Karpas-422 (cell line): ENCODE measurements at places on chromosomes 6 and 20. TPM values are rescaled to one million over a fixed set of nuclear protein-coding genes. Genes with fewer than 3 reads are reported as not detected.

DNA sequence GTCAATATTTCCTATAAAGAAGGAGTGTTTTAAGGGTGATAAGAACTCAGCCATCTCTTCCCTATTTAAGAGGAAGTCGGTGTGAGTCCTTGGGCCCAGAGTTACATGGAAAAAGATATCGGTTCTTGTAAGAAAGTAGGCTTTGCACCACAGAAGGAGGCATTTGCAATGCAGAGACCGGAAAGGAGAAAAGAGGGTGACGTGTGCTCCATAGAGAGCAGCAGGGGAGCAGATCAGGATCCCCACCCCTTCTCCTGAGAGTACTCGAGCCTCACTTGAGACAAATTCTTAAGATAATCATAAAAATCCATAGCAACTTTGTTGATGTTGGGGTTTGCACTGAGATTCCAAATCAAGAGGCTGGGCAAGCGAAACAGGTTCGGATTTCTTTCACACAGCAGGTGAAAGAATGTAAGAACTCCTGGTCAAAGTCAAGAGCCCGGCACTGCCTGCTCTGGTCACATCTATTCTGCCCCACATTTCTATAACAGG is 27.8 kb downstream of the FOXA2 start:
- DNase-seq, result peak; percentile 36

Gene VGLL2
- not detected in 2 replicates for total RNA-seq

DNA sequence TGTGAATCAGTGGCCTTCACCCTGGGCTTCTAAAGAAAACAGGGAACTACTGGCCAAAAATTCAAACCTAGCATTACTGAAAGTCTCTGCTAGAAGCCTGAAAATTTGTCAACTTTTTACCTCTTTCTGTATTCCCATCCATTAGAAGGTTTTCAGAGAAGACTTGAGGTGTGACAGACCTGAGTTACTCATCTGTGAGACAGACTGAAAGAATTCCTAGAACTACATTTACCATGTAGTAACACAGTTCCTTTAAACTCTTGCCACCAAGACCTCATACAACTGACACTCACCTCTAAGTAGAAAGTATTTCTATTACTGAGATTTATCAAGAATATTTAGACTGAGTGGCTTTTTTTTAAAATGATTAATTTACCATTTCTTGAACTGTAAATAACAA is 4.5 kb downstream of the DPM1 start:
- DNase-seq, result no peak

Gene ABHD12
- total RNA-seq, result 26.1 and 35.9 TPM in 2 replicates

DNA sequence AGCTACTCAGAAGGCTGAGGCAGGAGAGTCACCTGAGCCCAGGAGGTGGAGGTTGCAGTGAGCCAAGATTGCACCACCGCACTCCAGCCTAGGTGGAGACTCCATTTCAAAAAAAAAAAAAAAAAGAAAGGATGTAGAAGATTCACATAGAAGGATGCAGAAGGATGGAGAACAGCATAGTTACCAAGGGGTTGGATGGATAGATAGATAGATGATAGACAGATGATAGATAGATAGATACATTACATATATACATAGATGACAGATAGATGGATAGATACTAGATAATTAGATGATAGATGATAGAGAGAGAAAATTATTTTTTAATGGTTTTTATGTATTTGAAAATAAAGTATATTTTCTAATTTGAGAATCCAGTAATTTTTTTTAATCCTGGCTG is 160.7 kb upstream of the ARID1B start:
- DNase-seq, result no peak

DNA sequence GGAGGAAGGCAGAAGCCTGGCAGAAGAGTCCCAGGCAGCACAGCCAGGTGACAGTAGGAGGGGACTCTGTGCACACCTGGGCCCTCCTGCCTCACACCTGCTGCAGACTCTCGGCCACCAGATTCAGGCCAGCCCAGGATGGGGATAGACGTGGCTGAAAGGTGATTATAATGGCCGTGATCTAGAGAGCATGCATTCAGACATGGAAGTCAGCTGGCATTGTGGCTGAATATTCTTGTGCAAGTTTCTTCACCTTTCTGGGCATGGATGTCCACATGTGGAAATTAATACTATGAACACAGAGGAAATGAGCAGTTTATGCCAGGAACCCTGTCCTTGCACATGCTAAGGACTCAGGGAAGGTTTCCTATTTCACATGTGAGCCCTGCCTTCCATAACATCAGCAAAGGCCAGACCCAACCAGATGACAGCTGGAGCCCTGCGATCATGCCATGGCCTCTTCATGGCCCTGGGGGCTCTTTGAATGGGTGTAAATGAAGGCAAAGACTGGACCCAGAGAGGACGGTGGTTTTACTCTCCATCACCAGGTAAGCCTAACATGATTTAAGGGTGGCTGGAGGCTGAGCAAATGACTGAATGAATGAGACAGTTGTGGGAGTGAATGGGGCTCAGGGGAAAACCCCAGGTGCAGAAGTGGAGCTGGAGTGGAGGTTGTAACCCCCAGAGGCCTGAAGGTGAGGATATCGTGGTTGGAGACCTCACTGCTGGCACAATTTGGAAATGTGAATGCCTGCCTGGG is 2.7 kb upstream of the RAET1L start:
- DNase-seq, result no peak

DNA sequence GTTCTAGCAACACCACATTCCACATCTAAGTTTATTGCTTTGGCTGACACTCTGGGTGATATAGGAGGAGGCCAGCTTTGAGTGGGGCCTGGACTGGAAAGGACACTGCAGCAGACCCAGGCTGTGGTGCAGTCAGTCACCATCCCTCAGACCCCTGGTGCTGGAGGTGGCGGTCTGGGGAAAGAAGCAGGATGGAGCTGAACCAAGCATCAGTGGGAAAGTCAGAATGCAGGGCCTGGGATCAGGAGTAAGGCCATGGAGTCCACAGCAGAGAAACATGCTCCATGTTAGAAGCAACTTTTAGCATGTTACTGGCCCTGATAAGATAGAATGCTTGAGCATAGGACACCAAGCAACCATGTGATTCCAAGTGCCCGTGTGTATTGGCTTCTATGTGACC is 5.9 kb downstream of the HLA-A start:
- no peak for DNase-seq

Gene JPH2
- not detected in 2 replicates for total RNA-seq

GRCh38 chr6:34093206-34093605 is 52.7 kb downstream of the GRM4 start:
- DNase-seq, result no peak

- DNase-seq, result peak; percentile 46
These were observed 61.8 kb downstream of the BANF2 start for GRCh38 chr20:17761604-17762003.

DNA sequence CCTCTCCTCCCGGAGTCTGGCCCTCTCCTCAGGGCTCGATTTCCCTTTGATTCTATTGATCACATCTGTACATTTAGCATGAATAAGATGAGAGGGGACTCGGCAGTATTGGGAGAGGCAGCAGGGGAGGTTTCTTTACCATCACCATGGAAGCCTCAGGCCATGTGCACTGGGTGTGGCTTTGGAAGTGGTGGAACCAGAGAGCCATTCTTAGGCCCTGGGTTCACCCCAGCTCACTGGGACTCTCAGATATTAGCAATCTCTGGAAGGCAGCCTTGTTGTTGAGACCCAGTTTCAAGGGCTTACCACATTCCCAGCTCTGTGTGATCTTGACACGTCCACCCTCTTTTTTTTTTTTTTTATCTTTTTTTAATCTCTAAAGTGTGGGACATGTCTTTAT is 195.9 kb upstream of the PROKR2 start:
- no peak for DNase-seq

Gene CST5
- not detected in 2 replicates for total RNA-seq

GRCh38 chr6:88031550-88031949 is 16.1 kb upstream of the SPACA1 start:
- DNase-seq, result no peak

DNA sequence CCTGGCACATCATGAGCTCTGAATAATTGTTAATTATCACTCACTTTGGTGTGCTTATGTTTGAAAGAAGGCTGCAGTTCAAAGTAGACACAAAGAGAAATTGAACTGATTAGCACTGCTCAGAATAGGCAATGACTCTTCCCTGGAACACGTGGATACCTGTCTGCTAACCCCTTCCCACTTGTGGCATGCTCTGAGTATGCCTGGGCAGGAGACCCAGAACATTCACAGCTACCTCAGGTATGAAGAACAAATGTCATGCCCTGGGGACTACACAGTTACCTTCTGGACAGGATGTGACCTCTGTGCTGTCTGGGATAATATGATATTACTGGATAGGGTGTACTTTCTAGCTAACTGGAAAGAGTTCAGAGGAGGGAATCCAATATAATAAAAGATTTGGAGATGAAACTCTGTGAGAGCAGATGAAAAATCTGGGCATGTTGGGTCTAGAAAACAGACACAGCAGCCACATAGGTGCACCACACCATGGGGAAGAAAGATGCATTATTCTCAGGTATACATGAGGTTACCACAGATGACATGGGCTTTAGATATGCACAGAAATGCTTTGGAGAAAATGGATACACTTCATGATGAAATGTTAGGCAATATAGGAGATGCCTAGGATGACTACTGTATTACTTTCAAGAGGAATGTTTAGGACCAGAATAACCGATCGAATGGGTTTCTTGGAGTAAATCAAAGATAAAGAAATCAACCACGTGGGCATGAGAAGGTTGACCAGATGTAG is 324.2 kb upstream of the PREP start:
- no peak for DNase-seq

GRCh38 chr6:137176729-137177128 is 3.3 kb upstream of the IL22RA2 start:
- DNase-seq, result no peak

DNA sequence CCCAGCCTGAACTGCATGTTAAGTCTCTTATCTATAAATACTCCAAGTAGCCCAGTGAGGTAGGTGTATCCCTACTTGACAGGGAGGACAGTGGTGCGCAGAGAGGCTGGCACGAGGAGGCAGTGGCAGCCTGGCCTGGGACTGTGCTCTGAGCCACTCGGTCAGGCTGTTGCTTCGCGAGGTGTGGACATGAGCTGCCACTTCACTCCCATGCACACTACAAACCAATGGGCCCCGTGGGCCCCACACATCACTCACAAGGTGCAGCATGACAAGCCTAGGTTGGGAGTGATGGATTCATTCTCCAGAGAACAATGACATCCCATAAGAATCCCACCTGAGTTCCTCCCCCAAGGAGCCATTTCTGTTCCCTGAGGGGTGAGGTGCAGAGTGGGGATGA is 54.9 kb downstream of the TMEM242 start:
- DNase-seq, result no peak

Gene ADGB
- not detected in 2 replicates for total RNA-seq

Gene ZNF391
- 0.47 and 1.5 TPM in 2 replicates for total RNA-seq

DNA sequence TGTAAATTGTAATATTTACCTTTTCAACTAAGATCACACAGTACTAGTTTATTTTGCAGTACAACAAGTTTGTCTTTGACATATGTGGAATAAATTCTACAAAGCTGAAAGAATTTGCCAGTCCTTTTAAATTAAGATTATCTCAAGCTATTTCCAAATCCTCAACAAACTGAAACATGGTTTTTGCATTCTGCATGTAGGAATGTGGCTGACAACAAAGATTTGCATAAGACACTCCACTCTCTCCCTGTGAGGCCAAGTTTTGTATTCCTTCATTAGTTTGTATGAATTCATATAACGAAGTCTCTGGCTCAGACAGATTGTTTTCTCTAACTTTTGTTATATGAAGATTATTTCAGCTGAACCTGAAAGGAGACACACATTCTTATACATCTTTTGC is 124.1 kb upstream of the THEMIS start:
- no peak for DNase-seq

Gene DACT2
- not detected in 2 replicates for total RNA-seq

DNA sequence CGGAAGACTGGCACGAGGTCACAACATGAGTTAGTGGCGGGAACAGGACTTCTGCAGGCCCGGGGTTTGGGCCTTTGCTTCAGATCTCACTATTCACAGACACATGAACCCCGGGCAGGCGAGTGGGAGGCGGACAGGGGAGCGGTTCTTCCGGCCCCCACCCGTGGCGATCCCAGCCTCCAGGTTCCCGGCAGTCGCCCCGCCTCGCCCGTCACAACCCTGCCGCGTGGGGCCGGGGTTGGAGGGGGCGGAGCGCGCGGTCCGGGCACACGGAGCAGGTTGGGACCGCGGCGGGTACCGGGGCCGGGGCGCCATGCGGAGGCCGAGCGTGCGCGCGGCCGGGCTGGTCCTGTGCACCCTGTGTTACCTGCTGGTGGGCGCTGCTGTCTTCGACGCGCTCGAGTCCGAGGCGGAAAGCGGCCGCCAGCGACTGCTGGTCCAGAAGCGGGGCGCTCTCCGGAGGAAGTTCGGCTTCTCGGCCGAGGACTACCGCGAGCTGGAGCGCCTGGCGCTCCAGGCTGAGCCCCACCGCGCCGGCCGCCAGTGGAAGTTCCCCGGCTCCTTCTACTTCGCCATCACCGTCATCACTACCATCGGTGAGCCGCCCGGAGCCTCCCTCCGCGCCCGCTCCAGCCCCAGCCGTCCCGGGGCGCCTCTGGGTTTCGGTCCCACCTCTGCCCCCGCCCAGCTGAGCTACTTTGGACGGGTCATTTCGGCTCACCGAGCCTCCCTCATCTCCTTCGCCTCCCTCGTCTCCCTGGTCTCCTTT is at the start of gene KCNK15:
TSS of gene KCNK15 (plus strand) at position 268 of the 769 bp plus-strand sequence. CDS start at position 314, 46 bp downstream.
- DNase-seq, result no peak

DNA sequence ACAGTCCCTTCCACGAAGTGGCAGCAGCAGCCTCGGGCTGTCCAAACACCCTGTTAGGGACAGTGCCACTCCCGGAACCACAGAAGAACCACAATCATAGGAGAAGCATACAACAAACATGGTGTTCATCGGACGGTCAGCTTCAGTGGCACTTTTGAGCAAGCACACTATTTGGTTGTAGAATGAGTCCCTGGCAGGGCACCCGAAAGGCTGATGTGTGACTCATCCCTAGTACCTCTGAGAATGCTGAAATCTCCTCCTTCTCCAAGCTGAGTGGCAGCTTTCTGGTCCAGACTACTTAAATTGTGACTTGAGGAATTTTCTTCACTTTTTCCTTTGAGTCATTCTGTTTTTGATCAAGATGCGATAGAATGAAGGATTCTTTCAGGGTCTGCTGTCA is 282.5 kb downstream of the ESR1 start:
- no peak for DNase-seq

Gene PBX2
- 51.7 and 84.0 TPM in 2 replicates for total RNA-seq

DNA sequence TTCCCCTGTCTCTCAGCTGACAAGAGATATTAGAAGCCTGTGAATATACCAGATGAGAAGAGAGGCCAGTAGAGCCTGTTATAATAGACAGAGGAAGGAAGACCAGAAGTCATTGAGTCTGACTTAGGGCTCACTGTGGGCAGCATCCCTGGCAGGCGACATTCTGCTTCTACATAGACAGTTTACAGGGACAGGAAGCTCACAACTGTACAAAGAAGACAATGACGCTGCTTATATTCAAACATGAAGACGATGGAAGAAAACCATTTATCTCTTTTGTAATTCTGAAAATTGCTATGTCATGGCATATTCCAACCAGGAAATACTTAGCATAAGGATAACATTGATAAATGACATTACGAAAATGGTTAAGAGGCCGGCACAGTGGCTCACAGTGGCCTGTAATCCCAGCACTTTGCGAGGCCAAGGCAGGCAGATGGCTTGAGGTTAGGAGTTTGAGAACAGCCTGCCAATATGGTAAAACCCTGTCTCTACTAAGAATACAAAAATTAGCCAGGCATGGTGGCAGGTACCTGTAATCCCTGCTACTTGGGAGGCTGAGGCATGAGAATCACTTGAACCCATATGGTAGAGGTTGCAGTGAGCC is 170.9 kb downstream of the UBE3D start:
- no peak for DNase-seq

- no peak for DNase-seq
These were observed 125.8 kb upstream of the NXT1 start for GRCh38 chr20:23224806-23225205.
